Fibroblast of skin of left quadriceps (primary cell): ENCODE measurements at places on chromosomes 1 and 21.

GRCh38 chr1:240031009-240031408 is 60.7 kb upstream of the FMN2 start:
- DNase-seq: peak; percentile 84

DNA sequence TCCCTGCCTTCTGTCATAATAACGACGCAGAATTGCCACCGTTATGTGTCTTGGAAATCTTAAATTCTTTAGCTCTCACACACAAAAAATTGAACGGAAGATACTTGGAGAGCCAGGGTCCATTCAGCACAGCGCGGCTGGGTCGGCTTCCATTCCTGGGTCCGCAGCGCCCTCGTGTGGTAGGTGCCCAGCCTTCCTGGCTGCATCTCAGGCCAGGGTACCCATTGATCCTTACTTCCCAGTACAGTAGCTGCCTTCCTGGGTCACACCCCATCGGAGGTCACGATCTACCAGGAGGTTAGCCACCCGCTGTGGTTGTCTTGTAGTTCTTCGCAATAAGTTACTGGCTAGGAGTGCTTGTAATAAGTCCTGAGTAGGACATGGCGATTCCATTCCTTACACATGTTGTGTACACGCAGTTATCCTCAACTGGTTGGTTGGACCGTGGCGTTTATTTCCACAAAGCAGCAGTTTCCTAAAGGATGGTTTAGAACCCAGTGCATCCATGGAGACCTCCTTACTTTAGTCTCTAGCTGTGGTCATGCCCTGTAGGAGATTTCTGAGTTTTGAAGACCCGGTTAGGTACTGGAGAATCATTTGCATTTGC is 9.9 kb upstream of the MTARC1 start:
- peak; percentile 33 for DNase-seq

DNA sequence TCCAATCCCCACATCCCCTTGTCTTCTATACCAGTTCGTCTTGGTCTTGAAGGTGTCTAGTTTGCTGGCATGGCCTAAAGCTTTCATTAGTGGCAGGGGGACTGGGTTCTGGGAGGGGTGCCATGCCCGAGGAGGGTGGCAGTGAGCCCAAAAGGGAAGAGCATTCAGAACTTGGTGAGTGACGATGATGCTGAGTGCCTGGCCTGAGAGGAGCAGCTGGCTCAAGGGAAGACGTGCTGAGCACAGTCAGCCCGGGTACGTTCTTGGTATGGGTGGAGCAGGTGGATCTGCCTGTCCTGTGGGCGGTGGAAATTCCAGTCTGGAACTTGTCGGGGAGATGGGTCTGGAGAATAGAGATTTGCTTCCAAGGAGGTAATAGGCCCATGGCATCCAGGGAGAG is 4.6 kb downstream of the FDPS start:
- no peak for DNase-seq

- DNase-seq: no peak
Observed at GRCh38 chr1:31674626-31675025, 29.2 kb downstream of the COL16A1 start.

DNA sequence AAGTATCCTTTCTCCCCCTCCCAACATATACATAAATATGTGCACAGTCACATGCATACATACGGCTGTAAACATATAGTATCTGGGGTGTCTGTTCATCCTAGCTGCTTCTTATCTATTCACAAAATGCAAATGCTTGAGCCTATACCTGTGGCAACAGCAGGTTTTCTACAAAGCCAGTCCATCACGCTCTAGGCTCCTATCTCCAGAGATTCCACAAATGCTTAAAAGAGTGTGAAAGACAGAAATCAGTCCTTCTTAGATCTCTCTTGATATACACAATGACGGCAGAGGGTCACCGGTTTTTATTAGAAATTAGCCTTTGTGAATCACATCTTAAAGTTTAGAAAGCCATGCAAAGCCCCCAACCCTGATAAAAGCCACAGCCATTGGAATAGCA is 139.4 kb downstream of the TPR start:
- DNase-seq: no peak
